ENCODE measurements at places on chromosomes 11 and 22.

DNA sequence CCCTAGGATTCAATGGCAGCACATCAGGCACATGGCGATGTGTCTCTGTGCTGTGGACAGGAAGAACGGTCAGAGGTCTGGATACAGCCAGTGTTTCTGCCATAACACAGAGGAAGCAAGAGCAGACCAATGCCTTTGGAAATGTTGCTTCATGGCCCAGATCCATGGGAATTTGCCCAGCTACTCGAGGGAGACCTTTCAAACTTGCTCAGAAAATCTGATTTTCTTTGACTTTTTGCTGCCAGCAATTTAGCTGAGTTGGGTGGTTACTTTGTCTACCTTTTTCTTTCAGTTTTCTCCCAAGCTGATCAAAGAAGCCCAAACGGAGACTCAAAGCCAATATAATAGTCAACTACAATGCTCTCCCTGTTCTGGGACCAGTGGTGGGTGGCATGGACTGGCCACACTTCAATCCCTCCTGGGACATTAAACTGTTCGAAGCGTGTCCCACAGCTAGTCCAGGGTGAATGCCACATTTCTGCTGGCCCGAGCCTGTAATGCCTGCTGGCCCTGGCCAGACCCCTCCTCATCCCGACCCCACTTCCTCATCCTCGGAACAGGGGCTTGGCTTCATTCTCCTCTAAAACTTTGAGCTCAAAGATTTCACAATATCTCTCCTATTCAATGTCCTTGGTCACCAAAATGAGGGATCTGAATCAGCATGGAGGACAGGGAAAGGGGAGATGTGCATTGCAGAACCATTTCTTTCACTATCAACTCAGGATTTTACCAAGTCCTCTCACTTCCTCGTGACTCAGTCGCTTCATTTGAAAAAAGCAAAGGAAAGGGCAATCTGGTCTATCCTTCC is 93.3 kb downstream of the ABTB2 start:
- DNase-seq: no peak

DNA sequence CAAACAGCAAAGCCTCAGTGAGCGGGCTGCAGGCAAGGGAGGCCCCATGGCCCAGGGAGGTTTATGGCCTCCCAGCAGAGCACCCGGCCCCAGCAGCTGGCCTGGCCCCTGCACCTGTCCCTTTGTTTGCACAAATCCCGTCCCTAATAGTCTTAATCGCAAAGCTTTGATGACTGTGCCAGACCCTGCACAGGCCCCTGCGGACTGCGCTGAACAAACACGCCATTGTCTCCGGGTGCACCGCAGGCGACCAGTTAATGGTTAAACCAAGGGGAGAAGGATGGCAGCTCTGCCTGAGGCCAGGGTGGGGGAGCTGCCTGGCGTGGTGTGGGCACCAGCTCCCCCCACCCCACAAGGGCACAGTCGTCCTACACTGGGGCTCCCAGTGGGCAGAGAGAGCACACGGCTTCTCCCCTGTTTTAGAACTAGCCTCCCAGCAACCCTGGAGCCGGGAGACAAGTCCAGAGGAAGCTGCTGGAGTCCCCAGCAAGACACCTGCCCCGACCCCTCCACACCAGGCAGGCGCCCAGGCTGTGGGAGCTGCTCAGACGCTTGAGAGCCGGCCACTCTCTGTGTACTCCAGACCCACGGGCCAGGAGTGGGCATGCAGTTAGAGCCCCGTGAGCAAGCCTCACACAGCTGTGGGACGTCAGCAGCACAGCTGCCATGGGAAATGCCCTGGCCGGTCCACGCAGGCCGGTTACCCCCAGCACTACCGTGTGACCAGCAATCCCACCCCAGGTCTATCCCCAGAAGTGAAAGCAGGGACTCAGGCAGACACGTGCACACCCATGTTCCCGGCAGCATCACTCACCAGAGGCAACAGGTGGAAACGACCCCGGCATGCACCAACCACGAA is 39.7 kb upstream of the TH start:
- DNase-seq: no peak

DNA sequence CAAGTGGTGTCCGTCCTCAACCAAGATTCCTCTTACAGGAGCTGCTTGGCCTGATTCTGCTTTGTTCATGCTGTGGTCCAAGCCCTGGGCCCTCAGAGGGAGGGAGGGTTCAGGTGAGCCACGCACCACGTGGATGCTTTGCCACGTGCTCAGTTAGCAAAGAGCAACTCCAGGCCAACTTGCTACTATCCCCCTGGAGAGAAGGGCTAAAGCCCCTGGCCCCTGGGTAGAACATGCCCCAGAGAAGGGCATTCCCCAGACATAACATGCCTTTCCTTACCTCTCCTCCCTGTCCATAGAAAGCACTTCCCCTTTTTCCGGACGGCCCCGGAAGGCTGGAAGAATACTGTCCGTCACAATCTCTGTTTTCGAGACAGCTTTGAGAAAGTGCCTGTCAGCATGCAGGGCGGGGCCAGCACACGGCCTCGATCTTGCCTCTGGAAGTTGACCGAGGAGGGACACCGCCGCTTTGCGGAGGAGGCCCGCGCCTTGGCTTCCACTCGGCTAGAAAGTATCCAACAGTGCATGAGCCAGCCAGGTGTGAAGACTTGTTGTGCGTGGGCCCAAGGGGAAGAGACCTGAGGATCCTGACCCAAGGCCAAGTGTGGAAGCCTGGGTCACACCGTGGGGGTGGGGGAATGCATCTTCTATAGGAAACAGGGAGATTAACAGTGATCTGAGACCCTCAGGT is 8.8 kb downstream of the FOXR1 start:
- no peak for DNase-seq

- peak; percentile 11 for DNase-seq
Measured at GRCh38 chr11:29119707-29120618, 896.9 kb downstream of the KCNA4 start.

GRCh38 chr22:17910561-17911311 is 113.6 kb downstream of the MICAL3 start:
- DNase-seq: peak; percentile 61

Data from HEK293T (cell line).